ENCODE measurements at places on chromosomes 6 and 20.

GRCh38 chr6:45709781-45710220 is 305.9 kb downstream of the CLIC5 start:
- DNase-seq: no peak

DNA sequence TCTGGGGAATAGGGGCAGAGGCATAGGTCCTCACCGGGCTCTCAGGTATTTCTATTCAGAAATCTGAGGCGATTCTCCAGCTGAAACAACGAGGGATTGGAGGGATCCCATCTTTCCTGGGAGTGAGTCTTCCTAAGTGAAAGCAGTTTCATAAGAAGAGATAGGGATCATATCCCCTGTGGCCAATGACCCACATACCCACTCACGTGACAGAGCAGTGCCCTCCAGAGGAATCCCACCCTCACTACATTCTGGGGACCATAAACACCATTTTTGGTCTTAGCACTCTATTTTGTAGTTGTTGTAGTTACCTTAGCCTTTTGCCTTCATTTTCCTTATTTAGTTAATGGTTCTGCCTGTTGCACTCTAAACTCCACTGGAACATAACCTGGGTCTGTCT is 121.1 kb downstream of the GPR63 start:
- DNase-seq: no peak

- DNase-seq: no peak
These were observed 67.2 kb downstream of the SSR1 start for GRCh38 chr6:7245668-7246393.

DNA sequence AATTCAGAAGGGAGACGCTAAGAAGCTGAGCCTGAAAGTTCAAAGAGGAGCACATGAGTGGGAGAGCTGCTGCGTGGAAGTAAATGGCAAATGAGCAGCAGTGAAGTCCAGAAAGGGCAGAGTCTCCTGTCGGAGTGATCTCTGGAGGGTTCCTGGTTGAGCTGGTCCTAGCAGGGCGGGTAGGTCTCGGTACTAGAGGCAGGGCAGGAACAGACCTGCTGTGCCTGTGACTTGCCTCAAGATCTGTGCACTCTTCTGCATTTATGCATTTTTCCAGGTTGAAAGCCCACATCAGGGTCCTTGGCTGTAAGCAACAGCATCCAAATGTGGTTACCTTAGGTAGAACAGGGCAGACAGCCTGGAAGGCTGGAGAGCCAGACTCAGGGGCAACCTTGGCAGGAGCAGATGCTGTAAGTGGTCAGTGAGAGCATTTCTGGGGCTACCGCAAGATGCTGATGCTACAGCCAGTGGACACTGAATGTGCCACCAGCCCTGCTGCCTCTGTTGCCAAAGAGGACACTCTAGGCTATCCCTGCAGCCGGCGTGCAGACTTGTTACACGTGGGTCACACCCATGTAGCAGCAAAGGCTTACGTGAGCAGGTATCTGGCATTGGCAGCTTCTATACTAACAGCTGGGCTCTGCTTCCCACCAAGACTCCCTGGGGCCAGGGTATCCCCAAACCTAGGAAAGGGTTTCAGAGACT is 8.4 kb downstream of the DUSP22 start:
- no peak for DNase-seq

DNA sequence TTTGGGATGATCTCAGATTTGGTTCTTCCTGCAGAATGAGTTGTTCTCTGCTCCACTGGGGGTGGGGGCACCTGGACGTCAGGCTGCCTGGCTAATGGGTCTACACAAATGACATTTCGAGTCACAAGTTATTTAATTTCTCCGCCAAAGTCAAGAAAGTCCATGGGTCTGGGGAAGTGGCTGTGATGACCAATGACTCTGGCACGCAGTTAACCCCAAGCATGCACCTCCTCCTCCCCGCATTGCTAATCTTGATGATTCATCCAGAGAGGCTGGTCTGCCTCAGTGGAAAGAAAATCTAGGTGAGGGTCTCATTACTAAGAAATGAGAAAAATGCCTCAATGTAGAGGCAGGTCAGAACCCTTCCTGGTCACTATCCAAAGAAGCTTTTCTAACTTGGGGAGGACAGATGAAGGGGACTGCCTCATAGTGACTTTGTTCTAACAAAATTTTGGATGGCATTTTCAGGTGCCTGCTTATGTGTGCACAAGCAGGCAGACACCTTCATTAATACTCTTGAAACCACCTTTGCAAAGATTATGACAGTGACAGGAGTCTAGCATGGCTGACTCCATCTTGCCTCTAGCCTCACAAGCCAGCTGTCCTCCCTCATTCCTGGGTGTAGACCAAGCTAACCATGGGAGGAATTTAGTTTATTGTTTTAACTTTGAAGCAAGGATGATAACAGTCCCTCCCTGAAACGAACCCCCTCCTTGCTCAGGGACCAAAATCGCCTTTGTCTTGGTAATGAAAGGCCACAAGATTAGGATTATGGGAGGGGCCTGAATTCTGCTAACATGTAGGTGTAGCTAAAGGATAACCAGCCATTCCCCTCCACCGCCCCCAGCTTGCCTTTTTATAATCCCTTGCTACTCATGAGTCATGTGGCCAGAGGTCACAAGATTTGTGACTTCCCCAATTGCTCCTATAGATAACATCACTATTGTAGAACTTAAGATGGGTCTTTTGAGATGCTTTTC is 98.6 kb upstream of the MRPS10 start:
- DNase-seq: no peak

DNA sequence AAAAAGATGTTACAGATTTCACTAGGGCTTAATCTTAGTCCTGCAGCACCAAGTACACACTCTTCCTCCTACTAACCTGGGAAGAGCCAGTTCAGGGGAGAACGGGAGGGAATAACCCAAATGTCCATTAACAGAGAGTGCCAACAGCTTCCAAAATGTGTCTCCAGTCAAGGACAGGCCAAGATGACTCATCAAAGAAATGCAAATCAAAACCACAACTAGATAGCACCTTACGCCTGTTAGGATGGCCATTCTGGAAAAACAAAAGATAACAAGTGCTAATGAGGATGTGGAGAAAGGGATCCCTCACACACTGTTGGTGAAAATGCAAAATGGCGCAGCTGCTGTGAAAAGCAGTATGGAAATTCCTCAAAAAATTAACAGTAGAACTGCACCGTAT is 3.8 kb upstream of the MAS1L start:
- DNase-seq: no peak

- no peak for DNase-seq
These were observed 96.6 kb upstream of the AKIRIN2 start for GRCh38 chr6:87798393-87799278.

- no peak for DNase-seq
These were observed 14.7 kb upstream of the CCDC167 start for GRCh38 chr6:37514321-37514771.

GRCh38 chr6:110327391-110327790 is 30.8 kb downstream of the METTL24 start:
- DNase-seq: no peak

GRCh38 chr20:12984863-12985262 is 23.9 kb upstream of the SPTLC3 start:
- DNase-seq: no peak

GRCh38 chr6:37024656-37025337 is 19.3 kb downstream of the FGD2 start:
- no peak for DNase-seq

DNA sequence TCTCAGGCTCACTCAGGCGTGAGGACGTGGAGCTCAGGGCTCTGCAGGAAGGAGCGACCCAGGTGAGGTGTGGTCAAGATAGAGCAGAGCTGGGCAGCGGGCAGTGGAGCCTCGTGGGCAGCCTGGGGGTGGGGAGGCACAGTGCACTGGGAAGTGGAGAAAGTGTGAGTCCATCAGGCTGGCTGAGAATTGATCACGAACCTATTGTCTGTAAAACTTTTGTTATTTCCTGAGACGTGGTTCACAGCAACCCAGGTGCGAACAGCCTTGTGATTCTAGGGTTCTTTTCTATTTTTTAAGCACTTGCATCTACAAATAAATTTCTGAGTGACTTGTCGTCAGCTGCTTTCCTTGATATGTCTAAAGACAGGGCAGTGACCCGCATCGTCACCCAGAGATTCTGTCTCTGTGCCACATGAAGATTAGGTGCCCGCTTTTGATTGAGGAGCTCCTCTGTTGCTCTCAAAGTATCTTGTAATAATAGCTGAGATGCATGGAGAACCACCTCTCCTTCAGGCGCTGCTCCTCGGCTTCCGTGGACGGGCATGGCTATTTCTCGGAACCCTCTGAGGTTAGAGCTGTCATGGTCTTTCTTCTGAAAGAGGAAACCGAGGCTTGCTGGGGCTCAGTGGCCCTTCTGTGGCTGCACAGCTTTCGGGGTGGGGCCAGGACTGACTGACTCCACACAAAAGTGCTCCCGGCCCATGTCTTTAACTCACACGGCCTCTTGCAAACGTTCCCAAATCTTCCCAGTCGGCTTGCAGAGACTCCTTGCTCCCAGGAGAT is 662 bp upstream of the CCR6 start:
- no peak for DNase-seq

DNA sequence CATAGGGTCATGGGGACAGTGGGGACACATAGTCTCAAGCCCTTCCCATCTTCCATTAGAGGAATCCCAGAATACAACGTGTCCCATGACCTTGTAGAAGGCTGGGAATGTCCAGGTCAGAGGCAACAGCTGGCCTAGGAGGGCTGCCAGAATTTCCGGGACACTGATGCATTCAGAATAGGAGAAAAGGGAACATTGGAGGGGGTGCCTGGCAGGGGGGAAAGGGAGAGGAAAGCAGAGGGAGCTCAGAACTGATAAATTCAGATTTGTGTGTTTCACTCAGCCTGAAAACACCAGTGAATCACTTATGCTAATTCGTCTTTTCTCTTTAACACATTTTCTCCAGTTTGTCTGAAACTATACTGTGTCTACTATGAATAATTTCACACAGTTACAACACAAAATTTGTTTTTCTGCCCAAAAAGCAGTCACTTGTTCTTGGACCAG is 35.5 kb upstream of the BMP2 start:
- no peak for DNase-seq

- DNase-seq: no peak
These were observed 29.1 kb downstream of the HLA-DPB1 start for GRCh38 chr6:33104887-33105286.

DNA sequence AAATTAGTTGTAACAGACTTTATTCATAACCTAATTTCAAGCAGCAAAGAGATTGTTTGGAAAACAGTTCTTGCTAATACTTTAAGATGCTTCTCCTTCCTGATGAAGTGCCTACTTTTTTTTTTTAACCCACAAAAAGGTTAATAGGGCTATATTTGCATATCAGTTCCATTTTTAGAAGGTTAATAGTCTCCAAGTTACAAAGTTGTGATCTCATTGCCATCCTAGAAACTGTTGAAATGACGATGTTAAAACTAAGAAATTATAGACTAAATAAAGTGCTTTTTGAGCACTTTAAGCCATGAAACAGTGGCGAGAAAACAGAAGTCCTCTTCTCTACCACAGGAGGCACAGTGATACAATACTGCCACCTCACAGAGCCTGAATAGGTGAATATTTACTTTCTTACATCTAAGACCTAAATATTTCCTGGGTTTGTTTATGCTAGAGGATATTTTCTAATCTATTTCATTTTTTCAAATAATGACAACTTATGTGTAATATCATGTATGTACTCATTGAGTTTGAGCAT is 5.3 kb downstream of the RNF144B start:
- DNase-seq: no peak

DNA sequence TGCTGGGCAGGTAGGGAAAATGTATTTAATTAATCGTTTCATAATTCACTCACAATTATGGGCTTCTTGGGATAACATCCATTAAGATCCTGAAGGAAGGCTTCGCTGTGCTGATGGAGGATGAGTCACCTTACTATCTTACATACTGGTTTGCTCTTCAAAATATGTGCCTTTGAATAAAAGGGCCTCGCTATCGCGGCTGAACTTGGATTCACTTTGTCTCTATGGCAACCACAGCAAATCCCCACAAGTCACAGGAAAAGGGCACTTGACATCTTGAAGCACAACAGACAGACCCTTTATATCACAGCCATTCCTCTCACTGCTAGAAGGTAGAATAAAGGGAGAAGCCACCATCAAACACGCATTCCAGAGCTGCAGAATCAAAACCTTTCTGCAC is 141.3 kb upstream of the MYLIP start:
- DNase-seq: no peak

GRCh38 chr6:124056407-124057334 is 253.0 kb downstream of the NKAIN2 start:
- no peak for DNase-seq

GRCh38 chr6:139926711-139927110 is 552.3 kb upstream of the CITED2 start:
- DNase-seq: no peak

DNA sequence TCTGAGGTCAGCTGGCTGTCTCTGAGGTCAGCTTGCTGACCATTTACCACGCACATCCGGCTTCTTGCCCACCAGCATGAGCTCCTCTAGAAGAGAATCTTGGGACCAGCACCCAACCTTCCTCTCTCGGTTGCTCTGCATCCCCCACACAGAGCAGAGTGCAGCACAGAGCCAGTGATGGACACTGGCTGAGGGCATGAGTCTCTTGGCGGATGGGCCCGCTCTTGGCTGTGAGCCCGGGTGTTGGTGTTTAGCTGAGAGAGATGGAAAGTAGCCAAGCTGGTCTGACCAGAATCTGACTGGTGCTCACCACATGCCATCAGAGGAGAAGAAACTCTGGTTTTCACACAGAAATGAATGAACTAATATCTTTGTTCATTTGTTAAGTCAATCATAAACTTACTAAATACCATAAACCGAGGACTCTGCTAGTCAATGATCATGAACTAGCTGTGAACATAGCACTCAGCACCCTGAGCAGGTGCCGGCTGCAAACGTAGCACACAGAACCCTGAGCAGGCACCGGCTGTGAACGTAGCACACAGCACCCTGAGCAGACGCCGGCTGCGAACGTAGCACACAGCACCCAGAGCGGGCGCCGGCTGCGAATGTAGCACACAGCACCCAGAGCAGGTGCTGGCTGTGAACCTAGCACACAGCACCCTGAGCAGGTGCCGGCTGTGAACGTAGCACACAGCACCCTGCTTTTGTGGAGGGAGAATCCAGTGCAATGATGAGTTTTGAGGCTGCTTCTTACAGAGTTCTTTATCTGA is 10.4 kb upstream of the THBS2 start:
- DNase-seq: no peak

- no peak for DNase-seq
These were observed 930.8 kb downstream of the QKI start for GRCh38 chr6:164345327-164345726.

- DNase-seq: no peak
These were observed 93.2 kb upstream of the NFATC2 start for GRCh38 chr20:51635680-51636079.

DNA sequence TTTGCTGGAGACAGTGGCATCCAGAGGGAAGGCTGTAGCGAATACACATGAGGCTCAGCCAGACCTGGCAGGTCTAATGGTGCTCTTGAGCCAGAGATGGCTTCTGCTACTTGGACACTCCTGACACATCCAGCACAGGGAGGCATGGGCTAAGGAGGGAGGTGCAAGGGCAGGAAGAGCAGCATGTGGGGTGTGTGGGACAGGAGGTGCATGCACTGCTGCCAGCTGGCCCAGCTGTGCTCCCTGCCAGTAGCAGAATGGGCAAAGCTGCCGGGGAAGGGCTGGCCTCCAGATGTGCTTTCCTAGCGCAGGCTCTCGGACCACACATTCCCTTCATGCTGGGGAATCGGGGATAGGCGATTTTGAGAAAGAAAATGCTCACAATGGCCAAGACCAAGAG is 309.2 kb downstream of the CDC5L start:
- no peak for DNase-seq

- DNase-seq: peak; percentile 83
These were observed 309.3 kb downstream of the PRL start for GRCh38 chr6:21987501-21987957.

All from urinary bladder (tissue), 4 donors.